ENCODE measurements at places on chromosomes 5 and 9. TPM values are rescaled to one million over a fixed set of nuclear protein-coding genes. Genes with fewer than 3 reads are reported as not detected.

Gene SERF1A
- total RNA-seq: 14.0 TPM

Gene SV2C
- not detected for total RNA-seq

Gene RANBP17
- total RNA-seq: 4.4 TPM

Gene COL15A1
- total RNA-seq: 11.3 TPM

Gene FST
- 57.1 TPM for total RNA-seq

Gene LPAR1
- total RNA-seq: 116 TPM

Gene HAUS6
- total RNA-seq: 8.7 TPM

Gene SPOUT1
- total RNA-seq: 11.1 TPM

Gene FRRS1L
- 0.13 TPM for total RNA-seq

Gene SMIM33
- not detected for total RNA-seq

Gene SYNPO
- 15.3 TPM for total RNA-seq

Gene PDE6A
- 0.13 TPM for total RNA-seq

Gene DMGDH
- 1.2 TPM for total RNA-seq

Gene ENG
- total RNA-seq: 72.1 TPM

Gene CTNND2
- total RNA-seq: not detected

Gene PCDHGA2
- 0.39 TPM for total RNA-seq

Gene APBA1
- total RNA-seq: 1.1 TPM

Gene OLFM1
- 0.16 TPM for total RNA-seq

Gene DAB2
- 23.0 TPM for total RNA-seq

Gene CORO2A
- 0.32 TPM for total RNA-seq

Gene SEMA6A
- 3.4 TPM for total RNA-seq

Gene KIAA1191
- 106 TPM for total RNA-seq

Gene TSSK1B
- 0.26 TPM for total RNA-seq

Gene PPIC
- total RNA-seq: 36.8 TPM

Gene FAT2
- total RNA-seq: 0.16 TPM

Measured in epithelial cell of alveolus of lung (primary cell).